ENCODE measurements at places on chromosomes 11 and 22.

DNA sequence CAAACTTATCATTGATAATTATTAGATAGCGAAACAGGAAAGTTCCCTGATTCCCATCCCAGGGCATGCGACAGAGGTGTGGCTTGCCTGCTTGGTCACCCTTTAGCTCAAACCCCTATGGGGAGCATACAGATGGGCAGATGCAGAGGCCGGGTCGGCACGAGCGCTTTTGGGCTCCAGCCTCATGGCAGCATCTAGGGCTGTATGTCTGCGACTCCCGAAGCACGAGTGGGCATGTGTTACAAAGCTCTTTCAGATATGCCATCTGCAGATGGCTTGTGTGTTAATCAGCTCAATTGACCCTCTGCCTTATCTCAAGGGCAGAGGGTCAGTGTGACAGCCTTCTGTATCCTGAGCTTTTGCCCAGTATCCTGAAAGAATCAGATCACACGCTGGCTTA is 2069.3 kb upstream of the RAG2 start:
- no peak for DNase-seq

DNA sequence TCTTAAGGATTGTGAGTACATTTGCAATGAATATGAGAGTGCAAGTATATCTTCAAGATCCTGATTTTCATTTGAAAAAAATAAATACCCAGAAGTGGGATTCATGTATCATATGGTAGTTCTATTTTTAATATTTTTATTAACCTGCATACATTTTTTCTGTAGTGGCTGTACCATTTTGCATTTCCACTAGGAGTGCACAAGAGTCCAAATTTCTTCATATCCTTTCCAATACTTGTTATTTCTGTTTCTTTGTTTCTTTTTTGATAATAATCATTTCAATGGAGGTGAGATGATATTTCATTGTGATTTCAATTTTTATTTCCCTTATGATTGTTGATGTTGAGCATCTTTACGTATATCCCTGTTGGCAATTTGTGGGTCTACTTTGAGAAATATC is 759.8 kb upstream of the CNTN5 start:
- no peak for DNase-seq

DNA sequence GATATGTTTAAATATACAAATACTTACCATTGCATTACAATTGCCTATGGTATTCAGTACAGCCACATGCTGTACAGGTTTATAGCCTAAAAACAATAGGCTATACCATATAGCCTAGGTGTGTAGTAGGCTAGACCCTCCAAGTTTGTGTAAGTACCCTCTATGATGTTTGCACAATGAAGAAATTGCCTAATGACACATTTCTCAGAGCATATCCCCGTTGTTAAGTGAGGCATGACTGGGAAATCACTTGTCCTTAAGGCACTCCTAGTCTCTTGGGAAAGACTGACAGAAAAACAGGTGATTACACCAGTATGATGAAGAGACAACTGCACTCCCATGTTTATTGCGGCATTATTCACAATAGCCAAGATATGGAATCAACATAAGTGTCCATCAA is 187.2 kb downstream of the SPON1 start:
- DNase-seq = no peak

DNA sequence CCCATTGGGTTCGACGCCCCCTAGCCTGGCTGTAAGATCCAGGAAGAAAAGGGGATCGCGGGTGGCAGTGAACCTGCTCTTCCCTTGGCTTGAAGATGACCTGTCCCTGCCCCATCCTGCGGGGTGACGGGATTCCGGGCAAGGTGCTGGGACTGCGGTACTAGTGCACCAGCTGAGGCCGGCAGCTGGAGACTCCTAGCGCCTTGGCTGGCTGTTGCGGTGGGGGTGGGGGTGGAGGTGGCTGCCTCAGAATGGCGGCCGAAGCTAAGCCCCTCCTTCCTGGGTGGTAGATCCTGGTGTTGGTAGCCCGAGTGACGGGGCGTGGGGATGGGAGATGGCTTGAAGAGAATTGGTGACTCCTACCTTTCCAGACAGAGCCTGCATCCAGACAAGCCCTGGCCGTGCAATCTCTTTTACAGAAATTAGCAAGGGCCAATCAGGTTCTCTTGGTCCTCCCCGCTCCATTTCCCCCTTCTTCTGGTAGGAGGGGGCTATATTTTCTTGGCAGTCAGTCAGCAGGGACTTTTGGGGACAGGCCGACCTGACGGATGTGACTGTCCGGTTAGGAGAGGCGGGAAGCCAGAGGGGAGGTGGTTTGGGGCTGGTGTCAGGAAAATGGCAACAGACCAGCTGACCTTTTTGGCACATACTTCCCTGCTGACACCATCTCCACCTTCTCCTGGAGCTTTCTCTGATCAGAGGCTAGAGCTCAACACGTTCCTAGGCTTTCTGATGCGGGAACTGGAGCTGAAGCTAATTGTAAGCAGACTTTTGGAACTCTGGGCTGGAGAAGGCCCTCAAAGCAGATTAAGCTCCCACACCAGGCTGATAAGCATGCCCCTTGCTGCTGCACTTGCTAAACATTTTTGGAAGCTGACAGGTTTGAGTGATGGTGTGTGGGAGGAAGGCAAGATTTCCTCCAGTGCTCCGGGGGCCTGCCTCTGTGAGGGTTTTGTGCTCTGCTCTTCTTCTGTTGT is 2.0 kb downstream of the NAV2 start:
- DNase-seq = peak; percentile 25

- no peak for DNase-seq
These were observed 92.6 kb downstream of the OR5AK2 start for GRCh38 chr11:57081356-57081755.

- DNase-seq = no peak
These were observed 53.6 kb downstream of the CECR2 start for GRCh38 chr22:17422736-17423343.

DNA sequence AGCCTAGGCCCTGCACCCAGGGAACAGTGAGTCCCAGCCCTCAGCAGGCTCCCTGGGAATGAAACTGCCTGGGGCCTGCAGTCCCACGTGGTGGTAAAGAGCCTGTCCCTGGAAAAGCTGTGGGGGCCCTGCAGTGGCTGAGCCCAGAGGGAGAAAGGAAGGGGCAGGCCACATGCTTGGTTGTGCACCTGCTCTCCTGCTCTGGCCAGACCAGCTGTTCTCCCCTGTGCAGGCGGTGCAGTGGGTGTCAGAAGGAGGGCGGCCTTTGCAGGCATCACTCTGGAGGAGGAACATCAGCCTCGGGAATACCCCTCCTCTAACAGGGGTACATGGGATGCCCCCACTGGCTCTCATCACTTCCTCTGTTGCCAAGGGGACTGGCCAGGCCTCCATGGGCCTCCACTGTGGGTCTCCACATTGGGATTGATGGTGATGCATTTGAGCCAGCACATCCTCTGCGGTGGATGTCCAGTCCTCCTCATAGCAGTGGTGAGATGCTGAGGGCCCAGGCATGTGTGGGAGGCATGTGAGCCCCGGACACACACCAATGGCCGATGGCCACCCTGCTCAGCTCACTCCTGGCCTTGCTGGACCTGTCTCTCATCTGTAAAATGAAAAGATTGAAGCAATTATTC is 690.4 kb downstream of the BRD1 start:
- peak; percentile 62 for DNase-seq

DNA sequence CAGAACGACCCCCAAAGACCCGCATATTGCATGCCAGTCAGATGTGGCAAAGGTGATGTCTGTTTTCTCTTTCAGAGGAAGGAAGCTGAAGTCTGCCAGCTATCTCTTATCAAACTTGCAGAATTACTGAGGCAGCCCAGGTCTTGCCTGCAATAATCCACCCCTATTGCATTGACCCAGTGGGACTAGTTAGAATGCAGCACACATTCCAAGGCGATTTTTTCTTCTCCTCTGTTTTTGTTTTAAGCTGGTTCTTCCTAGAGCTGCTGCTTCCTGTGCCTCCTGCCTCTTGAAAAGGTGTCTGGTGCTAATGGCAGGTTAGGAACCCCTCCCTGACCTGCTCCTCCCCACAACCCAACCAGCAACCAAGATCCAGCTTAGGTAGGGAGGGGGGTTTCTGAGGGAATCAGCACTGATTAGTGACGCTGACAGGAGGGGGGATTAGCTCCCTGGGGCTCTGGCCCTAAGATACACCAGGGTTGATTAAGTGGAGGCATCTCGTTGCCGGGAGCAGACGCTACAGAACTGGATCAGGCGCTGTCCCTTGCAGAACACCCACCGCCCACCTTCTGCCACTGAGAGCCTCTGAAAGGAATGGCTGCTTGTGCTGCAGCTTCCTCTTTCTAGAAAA is 2.8 kb downstream of the NTM start:
- no peak for DNase-seq

DNA sequence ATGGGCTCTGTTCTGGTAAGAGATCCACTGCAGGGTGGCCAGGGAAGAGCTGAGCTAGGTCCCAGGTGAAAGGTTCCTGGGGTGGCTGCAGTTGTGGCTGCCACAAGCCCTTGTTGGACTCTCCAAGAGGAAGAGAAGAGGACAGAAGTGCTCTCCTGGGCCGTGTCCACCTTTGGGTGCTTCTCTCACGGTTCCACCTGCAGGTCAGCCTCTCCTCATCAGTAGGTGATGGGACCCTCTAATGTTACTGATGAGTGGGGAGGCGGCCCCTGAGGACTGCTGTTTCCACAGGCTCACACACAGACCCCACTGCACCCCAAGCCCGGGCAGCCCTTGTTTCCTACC is 804.9 kb downstream of the BRD1 start:
- DNase-seq = no peak

GRCh38 chr11:78149646-78150045 is 10.2 kb upstream of the ALG8 start:
- no peak for DNase-seq

- no peak for DNase-seq
These were observed 36.1 kb upstream of the SMCO4 start for GRCh38 chr11:93579187-93579751.

Measured in NCI-H524 treated with DMSO at 0.1 percent for 48 hours (cell line).